Thyroid gland (tissue), 4 donors: ENCODE measurements at places on chromosomes 5 and 9.
A peak's percentile ranks its signal among the peaks of the same experiment; 100 is the strongest.

- no peak for DNase-seq
These were observed 11.4 kb downstream of the LAMC3 start for GRCh38 chr9:131020388-131020787.

- no peak for DNase-seq
These were observed 32.3 kb downstream of the ERGIC1 start for GRCh38 chr5:172866378-172866777.

DNA sequence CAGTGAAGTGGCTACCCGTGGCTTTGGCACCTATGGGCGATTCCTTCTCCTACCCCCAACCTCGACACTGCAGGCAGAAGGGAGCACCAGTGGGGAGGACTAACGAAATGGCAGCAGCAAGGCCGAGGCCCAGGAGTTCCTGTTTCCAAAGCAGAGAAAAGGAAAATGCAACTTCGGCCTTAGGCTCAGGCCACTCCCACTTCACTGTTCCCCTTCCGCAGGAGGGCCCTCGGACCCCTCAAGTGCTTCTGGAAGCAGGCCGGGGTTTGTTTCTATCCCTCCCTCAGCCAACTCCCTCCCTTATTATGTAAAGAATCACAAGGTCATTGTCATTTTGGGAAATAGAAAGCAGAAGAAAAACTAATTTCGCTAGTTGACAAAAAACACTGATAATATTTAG lies 36.4 kb upstream of the NKX2-5 start:
- no peak for DNase-seq

- DNase-seq: no peak
These were observed 111.8 kb upstream of the SLC44A1 start for GRCh38 chr9:105132606-105133005.

DNA sequence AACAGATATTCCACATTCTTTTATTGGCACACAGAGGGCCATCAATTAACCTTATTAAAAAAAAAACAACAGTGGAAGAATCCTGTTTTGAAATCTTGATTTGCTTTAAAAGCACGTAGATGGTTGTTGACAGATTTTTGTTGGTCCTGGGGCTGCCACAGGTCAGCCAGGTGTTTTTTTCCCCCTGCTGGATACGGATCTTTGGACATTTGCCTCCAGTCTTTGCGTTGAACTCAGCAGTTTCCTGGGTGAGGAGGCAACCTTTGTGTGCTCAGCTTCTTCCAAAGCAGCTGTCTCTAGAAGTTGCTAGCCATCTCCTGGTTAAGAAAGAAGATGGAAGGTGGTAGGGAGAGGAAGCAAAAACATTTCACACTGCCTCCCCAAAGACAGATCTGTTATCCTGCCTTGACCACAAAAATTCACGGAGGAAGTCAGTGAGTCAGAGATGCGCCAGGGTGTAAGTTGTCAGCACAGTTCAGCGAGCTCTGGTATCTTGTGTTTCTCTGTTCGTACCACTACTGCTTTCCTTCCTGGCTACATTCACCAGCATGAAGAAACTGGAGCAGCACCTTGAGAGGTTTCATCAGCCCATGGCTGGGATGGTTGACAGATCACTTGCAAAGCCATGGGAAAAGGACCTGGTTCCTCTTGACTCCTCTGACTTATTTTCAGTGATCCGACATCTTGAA lies 207.3 kb downstream of the ARHGAP26 start:
- no peak for DNase-seq

- DNase-seq: peak; percentile 39
These were observed 33.6 kb downstream of the RAB14 start for GRCh38 chr9:121168052-121168451.

DNA sequence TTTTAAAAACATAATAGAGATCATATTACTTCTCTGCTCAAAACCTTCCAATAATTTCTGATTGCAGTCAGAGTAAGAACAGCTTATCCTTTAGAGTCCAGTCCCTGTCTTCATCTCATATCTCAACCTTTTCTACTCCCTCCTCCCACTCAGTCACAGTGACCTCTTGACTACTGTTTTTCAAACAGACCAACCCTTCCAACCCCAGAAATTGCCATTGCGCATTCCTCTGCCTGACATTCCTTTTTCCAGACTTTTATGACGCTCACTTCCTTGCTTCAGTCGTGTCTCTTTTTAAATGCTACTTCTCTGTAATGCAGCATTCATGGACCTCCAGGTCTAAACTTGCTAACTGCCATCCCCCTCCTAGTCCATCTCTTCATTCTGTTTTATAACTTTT lies 800.5 kb downstream of the BRINP1 start:
- DNase-seq: no peak
